Colonic mucosa (tissue), 4 donors: ENCODE measurements at places on chromosomes 5 and 9.

DNA sequence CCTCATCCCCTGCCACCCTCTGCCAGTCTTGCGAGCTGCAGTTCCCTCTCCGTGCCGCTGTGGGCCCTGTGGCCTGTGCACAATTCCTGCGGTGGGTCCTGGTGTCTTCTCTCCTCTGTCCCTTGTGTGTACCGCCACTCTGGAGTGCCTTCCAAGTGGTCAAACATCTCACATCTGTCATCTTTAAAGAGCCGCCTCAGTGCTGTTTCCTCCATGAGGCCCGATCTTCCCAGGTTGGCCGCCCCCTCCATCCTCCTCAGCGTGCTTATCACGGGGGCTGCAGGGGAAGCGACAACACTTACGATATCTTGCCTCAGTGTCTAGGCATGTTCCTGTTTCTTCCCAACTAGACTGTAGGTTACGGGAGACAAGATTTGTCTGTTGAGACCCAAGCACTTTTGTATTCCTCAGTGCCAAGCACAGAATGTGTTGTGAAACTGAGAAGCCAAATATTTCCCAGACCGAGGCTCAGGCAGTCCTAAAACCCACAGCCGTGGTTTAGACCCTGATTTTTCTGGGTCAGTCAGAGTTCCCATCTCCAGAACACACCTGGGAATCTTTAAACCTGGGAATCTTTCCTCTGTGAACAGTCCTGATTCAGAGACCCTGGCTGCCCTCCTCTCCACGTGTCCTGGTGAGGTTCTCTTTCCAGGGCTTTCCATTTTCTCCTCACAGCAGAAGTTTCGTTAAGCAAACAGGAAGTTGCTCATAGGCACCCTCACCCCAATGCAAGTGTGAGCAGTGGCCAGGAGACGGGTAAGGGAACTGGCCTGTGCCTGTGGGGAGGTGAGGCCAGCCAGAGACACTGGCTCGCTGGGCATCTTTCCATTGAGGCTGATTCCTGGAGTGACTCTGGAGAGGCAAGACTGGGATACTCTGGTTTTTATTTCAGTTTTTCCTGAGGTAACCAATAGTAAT lies 28.8 kb downstream of the SLC46A2 start:
- DNase-seq, result no peak

- DNase-seq, result no peak
Observed at GRCh38 chr5:110963495-110963894, 108.0 kb upstream of the TSLP start.

DNA sequence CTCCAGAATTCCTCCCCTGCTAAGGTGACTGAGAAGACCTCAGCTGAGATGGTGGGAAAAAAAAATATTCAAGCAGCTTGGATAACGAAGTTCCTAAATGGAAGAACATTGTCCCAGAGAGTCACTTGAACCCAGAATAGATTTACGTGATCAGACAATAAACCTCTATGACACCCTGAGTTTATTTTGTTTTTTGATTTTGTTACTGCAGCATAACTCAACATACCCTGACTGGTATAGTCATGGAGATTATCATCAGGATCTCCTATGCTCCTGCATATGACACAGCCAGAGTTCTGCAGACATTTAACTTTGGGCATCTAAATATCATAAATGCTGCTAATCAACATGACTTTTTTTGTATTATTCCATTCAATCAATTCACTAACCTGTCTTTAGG lies 282.9 kb downstream of the RASEF start:
- no peak for DNase-seq

DNA sequence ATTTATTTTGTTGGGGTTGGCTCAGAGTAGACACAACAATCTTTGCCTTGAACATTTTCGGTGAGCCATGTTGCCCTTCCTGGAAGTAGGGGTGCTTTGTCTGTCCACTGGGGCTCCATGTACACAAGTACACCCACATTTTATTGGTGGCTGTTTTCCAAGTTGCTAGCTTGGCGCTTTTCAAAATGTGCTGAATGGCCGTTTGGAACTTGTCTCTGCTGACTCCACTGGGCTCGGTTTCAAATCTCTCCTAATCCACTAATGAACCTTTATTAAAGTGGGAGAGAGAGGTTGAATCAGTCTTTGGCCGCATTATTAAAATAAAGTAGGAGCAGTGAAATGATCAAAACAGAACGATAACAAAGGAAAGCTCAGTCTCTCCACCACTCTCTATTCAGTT lies 64.6 kb upstream of the TAF11L2 start:
- no peak for DNase-seq
